ENCODE measurements at places on chromosomes 3 and 15.

DNA sequence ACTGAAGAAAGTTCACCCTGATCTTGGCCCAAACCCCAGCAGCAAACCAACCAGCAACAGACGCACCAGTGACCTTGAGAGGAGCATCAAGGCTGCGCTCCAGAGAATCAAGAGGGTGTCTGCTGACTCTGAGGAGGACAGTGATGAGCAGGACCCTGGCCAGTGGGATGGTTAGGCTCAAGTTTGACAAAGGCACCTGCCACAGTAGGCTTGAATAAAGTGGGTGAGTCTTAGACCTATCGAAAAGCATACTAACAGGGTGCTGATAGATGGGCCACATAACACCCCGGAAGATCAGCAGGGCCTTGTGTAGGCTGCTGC, 23.9 kb downstream of the WHAMM start:
- DNase-seq = no peak

DNA sequence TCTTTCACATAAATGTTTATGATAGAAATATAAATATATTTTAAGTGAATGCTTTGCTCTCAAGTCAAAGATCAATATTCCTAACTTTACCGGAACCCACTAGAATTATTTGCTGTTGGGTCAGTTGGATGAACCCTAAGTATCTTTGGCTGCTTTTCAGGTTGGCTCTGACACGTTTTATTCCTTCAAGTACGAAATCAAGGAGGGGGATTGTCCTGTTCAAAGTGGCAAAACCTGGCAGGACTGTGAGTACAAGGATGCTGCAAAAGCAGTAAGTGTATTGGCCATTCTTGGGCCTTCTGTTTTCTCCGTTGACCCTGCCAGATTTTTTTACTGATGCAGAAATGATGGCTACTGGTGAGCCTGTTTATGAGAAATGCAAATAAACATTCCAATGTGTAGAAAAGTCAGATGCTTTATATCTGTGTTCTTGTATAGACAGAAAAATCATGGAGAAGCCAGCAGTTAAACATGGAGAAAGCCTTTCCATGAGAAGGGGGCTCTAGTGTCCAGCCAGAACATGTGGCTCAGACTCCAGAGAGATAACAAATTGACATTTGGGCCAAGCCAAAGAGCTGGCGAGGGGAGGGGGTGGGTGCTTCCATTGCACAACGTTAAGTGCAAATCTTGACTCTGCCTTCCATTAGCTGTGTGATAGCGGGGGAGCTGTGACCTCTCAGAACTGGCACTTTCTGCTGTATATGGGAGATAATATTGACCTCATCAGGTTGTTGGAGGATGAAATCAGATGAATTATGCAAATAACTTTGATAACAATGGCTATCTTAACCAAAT, 3.0 kb downstream of the KNG1 start:
- no peak for DNase-seq

- no peak for DNase-seq
Measured at GRCh38 chr3:23580096-23580713, 225.6 kb upstream of the UBE2E1 start.

DNA sequence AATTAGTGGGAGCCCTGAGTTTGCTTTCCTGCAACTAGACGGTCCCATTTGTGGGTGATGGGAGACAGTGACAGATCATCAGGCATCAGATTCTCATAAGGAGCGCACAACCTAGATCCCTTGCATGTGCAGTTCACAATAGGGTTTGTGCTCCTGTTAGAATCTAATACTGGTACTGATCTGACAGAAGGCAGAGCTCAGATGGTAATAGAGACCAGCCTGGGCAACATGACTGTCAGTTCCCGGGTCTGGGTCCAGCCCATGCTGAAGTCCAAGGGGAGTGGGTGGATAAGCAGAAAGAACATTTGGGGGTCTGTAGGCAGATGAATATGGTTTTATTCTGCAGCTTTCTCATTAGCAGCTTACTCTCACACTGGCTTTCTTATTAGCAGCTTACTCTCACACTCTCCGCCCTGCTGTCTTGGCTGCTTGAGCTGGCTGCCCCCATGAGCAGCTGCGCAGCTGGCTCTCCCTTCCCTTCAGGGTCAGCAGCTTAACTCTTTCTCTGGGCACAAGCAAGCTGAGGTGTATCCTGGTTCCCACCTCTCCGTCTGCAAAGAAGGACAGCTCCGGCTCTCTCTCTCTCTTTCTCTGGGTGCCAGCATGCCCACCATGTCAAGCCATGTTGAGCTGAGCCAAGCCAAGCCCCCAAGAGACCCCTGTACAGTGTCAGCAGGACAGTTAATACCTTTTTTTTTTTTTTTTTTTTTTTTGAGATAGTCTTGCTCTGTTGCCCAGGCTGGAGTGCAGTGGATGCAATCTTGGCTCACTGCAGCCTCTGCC, 46.5 kb downstream of the KLHDC8B start:
- no peak for DNase-seq

Measured in right renal cortex interstitium (tissue), 3 donors.